CD8-positive, alpha-beta memory T cell (primary cell): ENCODE measurements at places on chromosomes 16 and 17. TPM values are rescaled to one million over a fixed set of nuclear protein-coding genes. Genes with fewer than 3 reads are reported as not detected.

GRCh38 chr17:4511199-4511932, 12.7 kb downstream of the SPNS2 start:
- H3K27ac ChIP-seq, result no peak overlapping the region
- H3K4me1 ChIP-seq, result peaks cover 11% of the 10 kb centered on the region
- H3K4me3 ChIP-seq, result no peak overlapping the region
- DNase-seq, result no peak
- no peaks in the 10 kb centered on the region for H3K36me3 ChIP-seq

GRCh38 chr17:37558299-37558698, 50.9 kb downstream of the SYNRG start:
- H3K4me1 ChIP-seq, result no peaks in the 10 kb centered on the region
- DNase-seq, result no peak
- no peaks in the 10 kb centered on the region for H3K27me3 ChIP-seq
- no peak overlapping the region for H3K27ac ChIP-seq
- H3K36me3 ChIP-seq, result peaks cover 52% of the 10 kb centered on the region

- no peak overlapping the region for H3K27ac ChIP-seq
- no peaks in the 10 kb centered on the region for H3K27me3 ChIP-seq
- peaks cover 3% of the 10 kb centered on the region for H3K36me3 ChIP-seq
- DNase-seq, result no peak
Measured at GRCh38 chr17:21217346-21217745, 3.4 kb upstream of the TMEM11 start.

- no peaks in the 10 kb centered on the region for H3K4me1 ChIP-seq
- DNase-seq, result no peak
- H3K27ac ChIP-seq, result no peak overlapping the region
- H3K27me3 ChIP-seq, result peaks cover 7% of the 10 kb centered on the region
- no peak overlapping the region for H3K4me3 ChIP-seq
Measured at GRCh38 chr16:54280751-54281150, 5.8 kb downstream of the IRX3 start.

DNA sequence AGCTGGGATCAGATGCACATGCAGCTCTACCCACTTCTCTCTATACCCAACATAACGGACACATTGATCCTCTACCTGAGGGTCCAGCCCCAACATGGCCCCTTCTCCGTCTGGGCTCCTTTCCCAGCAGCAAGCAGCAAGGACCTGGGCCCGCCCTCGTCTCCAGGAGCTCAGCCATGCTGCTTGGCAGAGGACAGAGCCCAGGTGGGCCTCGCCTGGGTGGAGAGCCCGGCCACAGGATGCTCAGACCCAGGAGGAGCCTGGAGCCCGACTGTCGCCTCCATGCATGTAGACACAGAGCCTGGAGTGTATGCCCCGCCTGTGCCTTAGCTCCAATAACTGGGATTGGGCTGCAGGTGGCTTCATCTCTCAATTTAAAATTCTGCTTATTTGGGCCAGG, 57.0 kb downstream of the CCDC57 start:
- no peak overlapping the region for H3K4me3 ChIP-seq
- H3K27me3 ChIP-seq, result no peaks in the 10 kb centered on the region
- H3K4me1 ChIP-seq, result peaks cover 7% of the 10 kb centered on the region
- no peaks in the 10 kb centered on the region for H3K36me3 ChIP-seq

DNA sequence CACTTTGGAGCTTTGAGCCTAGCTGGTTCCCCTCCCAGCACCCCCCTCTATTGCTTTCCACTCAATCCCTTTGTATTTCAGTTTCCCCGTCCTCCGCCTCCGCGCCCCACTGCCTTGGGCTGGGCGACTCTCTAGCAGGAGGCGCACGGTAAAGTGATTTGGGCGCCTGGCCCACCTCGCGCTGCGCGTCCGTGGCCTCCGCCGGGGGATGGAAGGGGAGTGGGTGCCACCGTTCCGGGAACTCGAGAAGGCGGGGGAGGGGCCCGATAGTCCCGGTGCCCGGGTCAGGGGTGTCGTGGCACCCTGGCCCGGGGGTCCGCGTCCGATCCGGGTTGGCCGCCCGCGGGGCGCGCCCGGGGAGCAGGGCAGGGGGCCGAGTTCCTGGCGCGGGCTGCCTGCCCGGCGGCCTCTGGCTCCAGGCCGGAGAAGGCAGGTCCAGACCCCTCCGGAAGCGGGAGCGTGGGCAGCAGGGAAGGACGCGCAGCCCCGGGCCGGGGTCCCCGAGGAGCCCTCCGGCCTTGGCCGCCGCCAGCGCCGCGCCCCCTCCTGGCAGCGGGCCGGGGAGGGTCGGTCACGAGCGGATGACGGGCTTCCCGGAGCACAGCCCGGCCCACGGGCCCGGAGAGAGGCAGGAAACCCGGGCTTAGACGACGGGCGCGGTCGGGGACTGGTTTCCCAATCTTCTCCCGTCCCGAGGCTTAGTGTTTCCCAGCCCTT, 15.8 kb downstream of the MEOX1 start:
- no peak overlapping the region for H3K4me3 ChIP-seq
- H3K4me1 ChIP-seq, result peaks cover 4% of the 10 kb centered on the region
- no peak for DNase-seq
- no peaks in the 10 kb centered on the region for H3K27me3 ChIP-seq

GRCh38 chr16:29813644-29814562, 1.9 kb downstream of the PRRT2 start:
- peaks cover 11% of the 10 kb centered on the region for H3K36me3 ChIP-seq
- H3K4me3 ChIP-seq, result no peak overlapping the region
- no peak overlapping the region for H3K27ac ChIP-seq
- H3K4me1 ChIP-seq, result peaks cover 60% of the 10 kb centered on the region
- no peaks in the 10 kb centered on the region for H3K27me3 ChIP-seq

DNA sequence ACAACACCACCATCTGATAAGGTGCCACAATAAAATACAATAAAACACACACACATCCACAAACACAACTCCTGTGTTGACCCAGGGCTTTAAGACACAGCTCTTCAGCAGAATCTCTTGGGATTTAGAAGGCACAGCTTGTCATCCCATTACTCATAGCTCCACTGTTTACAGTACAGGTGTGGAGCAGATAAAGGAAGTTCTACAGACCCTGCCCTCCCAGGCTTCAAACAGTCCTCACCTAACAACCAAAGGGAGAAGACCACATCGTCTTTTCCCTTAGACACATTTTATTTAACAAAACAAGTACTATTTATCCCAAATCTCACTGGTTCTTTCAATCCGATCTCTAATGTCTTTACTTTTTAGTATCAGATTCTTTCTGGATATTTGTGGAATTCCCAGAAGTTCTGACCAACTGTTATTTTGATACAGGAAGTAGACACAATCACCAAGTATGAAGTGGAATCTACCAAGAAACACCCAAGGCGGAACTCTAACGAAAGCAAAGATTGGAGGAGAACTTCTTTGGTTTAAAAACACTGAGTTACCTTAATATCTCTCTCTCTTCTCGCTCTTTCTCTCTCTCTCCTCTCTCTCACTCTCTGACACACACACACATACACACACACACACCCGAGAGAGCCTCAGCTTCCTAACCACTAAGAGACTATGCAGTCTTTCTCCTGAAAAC, 46.1 kb downstream of the CYTH1 start:
- H3K36me3 ChIP-seq, result no peaks in the 10 kb centered on the region
- peak overlapping the region; percentile 53 for H3K27ac ChIP-seq
- H3K4me3 ChIP-seq, result peak overlapping the region; percentile 79
- peak; percentile 52 for DNase-seq

DNA sequence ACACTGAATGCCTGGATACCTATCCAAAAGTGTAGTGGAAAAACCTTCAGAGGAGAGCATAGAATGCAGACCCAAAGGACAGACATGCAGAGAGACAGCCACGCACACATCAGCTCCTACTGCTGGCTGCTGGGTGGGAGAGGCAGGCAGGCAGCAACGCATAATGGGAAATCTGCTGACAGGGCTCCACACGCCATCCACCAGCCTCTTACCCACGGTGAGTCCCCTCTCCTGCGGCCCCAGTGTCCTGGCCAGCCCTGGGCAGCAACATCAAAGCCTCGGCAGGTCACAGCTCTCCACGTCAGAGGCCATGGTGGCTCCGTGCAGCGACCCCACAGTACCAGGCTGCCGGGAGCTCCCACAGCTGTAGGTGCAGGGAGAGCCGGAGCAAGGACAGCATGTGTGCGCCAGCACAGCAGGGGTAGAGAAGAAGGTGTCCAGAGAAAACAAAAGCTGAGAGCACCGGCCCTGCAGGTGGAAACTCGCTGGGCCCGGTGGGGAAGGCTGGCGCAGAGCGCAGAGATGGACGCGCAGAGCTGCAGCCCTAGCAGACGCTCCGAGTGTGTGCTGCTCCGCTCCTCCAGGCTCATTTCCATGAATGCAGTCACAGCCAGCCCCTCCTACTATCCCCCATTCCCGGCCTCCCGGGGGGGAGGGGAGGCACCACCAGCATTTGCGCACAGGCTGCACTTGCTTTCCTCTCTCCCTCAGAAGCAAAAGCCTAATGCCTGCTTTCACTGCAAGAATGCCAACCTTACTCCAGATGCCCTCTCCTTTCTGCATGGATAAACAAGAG, 58.9 kb downstream of the CYTH1 start:
- H3K36me3 ChIP-seq, result no peaks in the 10 kb centered on the region
- DNase-seq, result no peak
- H3K4me3 ChIP-seq, result peak overlapping the region; percentile 8
- H3K27me3 ChIP-seq, result no peaks in the 10 kb centered on the region

- H3K27me3 ChIP-seq, result no peaks in the 10 kb centered on the region
- peaks cover 13% of the 10 kb centered on the region for H3K4me1 ChIP-seq
- H3K4me3 ChIP-seq, result no peak overlapping the region
- no peaks in the 10 kb centered on the region for H3K36me3 ChIP-seq
Measured at GRCh38 chr16:69182730-69183416, 4.1 kb upstream of the SNTB2 start.

DNA sequence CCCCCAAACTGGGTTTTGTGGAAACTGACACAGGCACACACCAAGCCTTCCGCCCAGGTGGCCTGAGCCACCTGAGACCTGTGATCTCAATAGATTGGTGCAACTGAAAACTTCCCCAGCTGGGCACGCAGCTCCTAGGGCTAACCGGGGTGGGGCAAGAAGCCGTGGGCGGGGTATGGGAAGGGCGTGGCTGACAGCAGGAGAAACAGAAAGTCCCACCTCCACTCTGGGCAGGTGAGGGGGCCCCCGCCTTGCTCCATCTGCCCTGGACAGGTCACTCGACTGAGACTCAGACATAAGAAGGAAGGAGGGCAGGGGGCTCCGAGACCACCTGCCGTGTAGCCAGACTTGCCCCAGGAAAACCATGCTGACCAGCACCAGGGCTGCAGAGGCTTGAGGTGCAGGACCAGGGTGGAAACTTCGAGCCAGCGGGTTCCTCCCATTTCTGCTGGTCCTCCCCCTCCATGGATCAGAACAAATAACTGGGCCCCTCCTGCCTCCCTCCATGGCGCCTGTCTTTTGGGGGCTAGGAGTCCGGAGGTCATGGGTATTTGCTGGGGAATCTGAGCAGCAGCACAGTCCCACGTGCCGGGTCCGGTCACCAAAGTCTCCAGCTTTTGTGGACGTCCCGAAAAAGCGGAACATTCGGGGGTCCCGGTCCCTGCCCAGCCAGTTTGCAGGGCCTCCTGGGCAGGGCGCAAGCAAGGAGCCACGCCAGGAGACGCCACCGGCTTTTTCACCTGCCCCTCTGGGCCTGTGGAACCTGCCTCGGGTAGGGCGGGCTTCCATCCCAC, 1.3 kb downstream of the TIMP2 start:
- peaks cover 9% of the 10 kb centered on the region for H3K4me1 ChIP-seq
- H3K36me3 ChIP-seq, result no peaks in the 10 kb centered on the region
- H3K27ac ChIP-seq, result no peak overlapping the region
- peak overlapping the region; percentile 50 for H3K4me3 ChIP-seq
- peaks cover 7% of the 10 kb centered on the region for H3K27me3 ChIP-seq

- no peaks in the 10 kb centered on the region for H3K4me1 ChIP-seq
- H3K27me3 ChIP-seq, result no peaks in the 10 kb centered on the region
- DNase-seq, result no peak
- no peak overlapping the region for H3K27ac ChIP-seq
- no peak overlapping the region for H3K4me3 ChIP-seq
Measured at GRCh38 chr17:42846594-42847280, 2.4 kb downstream of the AOC2 start.

- no peaks in the 10 kb centered on the region for H3K36me3 ChIP-seq
- H3K27me3 ChIP-seq, result no peaks in the 10 kb centered on the region
- no peak overlapping the region for H3K4me3 ChIP-seq
- no peak overlapping the region for H3K27ac ChIP-seq
Measured at GRCh38 chr17:72336026-72336803, 215.4 kb downstream of the SOX9 start.

- H3K4me3 ChIP-seq, result no peak overlapping the region
- no peak for DNase-seq
- H3K4me1 ChIP-seq, result no peaks in the 10 kb centered on the region
- H3K27ac ChIP-seq, result no peak overlapping the region
Measured at GRCh38 chr16:15573274-15573895, 69.6 kb downstream of the MARF1 start.

The C1QTNF1 gene
- not detected for polyA plus RNA-seq

The ADAM11 gene
- polyA plus RNA-seq, result not detected

The ST6GALNAC2 gene
- 2.9 TPM for polyA plus RNA-seq

The FSCN2 gene
- polyA plus RNA-seq, result not detected

The HEATR9 gene
- 0.55 TPM for polyA plus RNA-seq

The TANGO6 gene
- 19.5 TPM for polyA plus RNA-seq

The ABCA9 gene
- polyA plus RNA-seq, result not detected

The PGS1 gene
- 31.5 TPM for polyA plus RNA-seq

The FOXN1 gene
- not detected for polyA plus RNA-seq

The KRTAP2-1 gene
- not detected for polyA plus RNA-seq

The MILR1 gene
- polyA plus RNA-seq, result not detected
